T-helper 17 cell (primary cell): ENCODE measurements at places on chromosomes 11 and 22.

- no peak for DNase-seq
Observed at GRCh38 chr11:124934862-124935547, 842 bp downstream of the HEPACAM start.

GRCh38 chr11:112734207-112734606 lies 227.0 kb upstream of the NCAM1 start:
- DNase-seq: no peak

- no peak for DNase-seq
Observed at GRCh38 chr11:3796801-3797328, 489 bp downstream of the NUP98 start.

GRCh38 chr22:40107244-40107643 lies 70.5 kb upstream of the TNRC6B start:
- no peak for DNase-seq

DNA sequence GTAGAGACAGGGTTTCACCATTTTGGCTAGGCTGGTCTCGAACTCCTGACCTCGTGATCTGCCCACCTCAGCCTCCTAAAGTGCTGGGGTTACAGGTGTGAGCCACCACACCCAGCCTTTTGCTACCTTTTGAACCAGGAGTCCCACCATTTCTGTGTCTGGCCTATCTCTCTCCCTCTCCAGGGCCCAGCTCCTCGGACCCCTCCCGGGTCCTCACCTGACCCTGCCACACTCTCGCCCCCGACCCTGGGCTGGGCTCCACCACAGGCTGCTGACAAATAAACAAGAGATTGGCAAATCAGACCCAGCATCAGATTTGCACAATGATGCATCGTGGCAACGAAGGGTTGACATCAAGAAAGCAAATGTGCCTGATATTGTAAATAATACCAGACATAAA lies 8.8 kb downstream of the KRTAP5-5 start:
- DNase-seq: no peak

DNA sequence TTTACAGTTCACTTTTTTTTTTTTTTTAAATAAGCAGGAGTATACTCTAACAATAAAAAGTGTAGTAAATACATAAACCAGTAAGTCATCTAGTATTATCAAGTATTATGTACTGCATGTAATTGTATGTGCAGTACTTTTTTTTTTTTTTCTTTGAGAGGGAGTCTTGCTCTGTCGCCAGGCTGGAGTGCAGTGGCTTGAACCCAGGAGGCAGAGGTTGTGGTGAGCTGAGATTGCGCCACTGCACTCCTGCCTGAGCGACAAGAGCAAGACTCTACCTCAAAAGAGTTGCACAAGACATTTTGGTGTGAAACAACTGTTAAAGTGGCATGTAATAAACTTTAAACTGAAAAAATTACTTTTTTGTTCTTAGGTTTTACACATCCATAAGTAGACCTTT lies 16.7 kb downstream of the BCL2L13 start:
- no peak for DNase-seq

GRCh38 chr22:25199731-25200520 lies at the start of gene CRYBB3:
Gene CRYBB3, plus strand, starts transcription at chr22:25199858. Its CDS starts 1,539 bp downstream, at chr22:25201397.
- DNase-seq: no peak

- DNase-seq: no peak
Observed at GRCh38 chr22:38305471-38306448, 11.5 kb downstream of the CSNK1E start.

DNA sequence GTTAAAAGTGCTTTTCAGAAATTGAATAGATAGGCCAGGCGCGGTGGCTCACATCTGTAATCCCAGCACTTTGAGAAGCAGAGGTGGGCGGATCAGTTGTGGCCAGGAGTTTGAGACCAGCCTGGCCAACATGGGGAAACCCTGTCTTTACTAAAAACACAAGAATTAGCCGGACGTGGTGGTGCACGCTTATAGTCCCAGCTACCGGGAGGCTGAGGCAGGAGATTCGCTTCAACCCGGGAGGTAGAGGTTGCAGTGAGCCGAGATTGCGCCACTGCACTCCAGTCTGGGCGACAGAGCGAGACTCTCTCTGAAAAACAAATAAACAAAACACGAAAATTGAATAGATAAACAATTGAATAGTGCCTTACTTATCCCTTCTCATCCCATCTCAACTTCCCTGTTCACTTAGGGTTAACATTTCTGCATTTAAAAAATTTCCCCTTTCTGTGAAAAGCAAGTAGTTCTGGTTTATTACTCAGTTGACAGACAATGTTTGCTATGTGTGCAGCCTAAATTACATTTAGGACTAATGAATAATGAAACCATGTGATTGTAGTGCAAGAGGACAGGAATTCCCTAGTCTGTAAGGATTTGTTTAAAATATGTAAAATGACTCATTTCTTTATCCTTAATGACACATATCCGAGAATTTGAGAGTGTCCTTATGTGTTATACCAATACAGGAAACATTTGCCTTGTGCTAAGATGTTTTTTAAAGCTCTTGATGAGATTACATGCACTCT lies 6.0 kb downstream of the RNF169 start:
- DNase-seq: no peak

- DNase-seq: no peak
Observed at GRCh38 chr11:93740031-93740729, 1.1 kb downstream of the TAF1D start.

- DNase-seq: no peak
Observed at GRCh38 chr11:1168721-1169161, 11.0 kb downstream of the MUC5AC start.

GRCh38 chr22:19714312-19715187 lies at the start of gene SEPTIN5:
Gene SEPTIN5, plus strand, starts transcription at chr22:19714503. Its CDS starts 86 bp downstream, at chr22:19714589.
- DNase-seq: no peak

- no peak for DNase-seq
Observed at GRCh38 chr11:124623861-124624525, 1.3 kb downstream of the TBRG1 start.

GRCh38 chr22:19743651-19744050 lies 16.9 kb upstream of the TBX1 start:
- DNase-seq: no peak

- DNase-seq: no peak
Observed at GRCh38 chr22:42158456-42159132, 28.0 kb upstream of the CYP2D6 start.

- no peak for DNase-seq
Observed at GRCh38 chr11:19660076-19660475, 52.6 kb upstream of the NAV2 start.

GRCh38 chr22:46150034-46150654 lies at the start of gene PPARA:
Gene PPARA, plus strand, starts transcription at chr22:46150526. Its CDS starts 47,858 bp downstream, at chr22:46198384.
- DNase-seq: peak; percentile 77

DNA sequence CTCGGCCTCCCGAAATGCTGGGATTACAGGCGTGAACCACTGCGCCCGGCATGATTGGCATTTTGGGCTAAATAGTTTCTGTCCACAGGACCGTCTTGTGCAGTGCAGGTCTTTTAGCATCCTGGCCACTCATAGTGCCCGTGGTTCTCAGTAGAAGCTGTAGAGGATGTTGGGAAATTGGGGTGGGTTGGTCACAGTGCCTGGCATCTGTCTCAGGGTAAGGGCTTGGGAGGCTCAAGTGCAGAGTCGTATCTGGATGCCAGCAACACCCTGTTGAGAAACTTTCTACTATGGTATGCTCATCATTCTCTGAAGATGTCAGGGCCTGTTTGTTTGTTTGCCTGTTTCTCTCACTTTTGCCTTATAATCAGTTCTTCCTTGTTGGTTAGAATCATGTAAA lies 21.9 kb downstream of the UBE2L3 start:
- DNase-seq: no peak

- DNase-seq: no peak
Observed at GRCh38 chr22:49404576-49405241, 423.0 kb downstream of the BRD1 start.

DNA sequence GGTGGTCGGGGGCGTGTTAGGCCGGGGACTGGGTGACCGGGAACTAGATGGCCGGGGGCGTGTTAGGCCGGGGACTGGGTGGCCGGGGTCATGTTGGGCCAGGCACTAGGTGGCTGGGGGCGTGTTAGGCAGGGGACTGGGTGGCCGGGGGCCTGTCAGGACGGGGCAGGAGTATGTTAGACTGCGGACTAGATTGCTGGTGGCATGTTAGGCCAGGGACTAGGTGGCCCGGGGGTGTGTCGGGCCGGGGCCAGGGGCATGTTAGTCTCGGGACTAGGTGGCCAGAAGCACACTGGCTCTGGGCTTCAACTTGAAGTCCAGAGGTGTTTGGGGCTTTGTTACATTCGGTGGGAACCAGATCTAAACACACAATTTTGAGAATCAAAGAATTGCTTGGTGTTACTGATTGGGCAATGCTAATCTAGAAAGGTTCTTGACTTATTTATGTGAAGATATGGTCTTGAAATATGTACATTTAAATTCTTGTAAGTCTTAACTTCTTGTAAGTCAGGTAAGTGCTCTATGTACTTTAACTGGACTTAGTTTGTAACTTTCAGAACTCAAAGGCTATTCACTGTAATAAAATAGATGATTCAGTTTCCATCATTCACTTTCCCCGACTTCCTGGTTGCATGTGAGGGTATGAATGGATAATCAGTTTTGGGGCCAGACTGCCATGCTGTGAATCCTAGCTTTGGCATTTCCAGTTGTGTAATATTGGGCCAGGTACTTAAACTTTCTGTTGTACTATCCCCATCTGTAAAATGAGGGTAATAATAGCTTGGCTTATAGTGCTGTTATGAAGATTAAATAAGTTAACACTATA lies 1.1 kb downstream of the EXT2 start:
- no peak for DNase-seq

DNA sequence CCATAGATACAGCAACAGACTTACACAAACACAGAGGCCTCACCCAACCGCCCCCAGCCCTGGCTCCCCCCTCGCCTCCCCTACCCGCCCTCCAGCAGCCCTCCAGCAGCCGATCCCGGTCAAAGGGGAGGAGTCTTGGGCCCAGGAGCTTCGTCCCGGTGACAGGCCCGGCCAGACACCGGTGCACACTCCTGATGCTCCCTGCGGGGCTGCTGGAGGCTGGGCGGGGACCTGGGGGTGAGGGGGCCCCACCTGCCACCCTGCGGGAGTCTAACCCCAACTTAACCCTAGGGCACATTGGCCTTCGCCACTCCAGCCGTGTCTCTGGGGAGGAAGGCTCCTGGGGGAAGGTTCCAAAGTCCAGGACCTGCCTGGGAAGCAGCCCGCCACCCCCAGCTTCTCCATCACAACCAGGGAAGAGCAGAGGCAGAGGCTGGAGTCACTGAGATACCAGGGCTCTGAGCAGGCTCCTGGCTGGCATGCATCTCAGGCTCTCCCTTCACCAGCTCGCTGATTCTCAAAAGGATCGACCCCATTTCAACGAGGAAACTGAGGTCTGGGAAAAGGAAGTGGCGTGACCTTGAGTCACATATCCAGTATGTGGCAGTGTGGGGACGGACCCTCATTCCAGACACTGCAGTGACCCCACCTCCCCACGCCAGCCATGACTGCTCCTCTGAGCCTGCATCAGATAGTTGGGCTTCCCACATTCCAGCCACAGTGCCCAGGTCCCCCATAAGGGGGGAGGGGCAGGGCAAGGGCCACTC lies 14.4 kb downstream of the BCL9L start:
- DNase-seq: no peak

DNA sequence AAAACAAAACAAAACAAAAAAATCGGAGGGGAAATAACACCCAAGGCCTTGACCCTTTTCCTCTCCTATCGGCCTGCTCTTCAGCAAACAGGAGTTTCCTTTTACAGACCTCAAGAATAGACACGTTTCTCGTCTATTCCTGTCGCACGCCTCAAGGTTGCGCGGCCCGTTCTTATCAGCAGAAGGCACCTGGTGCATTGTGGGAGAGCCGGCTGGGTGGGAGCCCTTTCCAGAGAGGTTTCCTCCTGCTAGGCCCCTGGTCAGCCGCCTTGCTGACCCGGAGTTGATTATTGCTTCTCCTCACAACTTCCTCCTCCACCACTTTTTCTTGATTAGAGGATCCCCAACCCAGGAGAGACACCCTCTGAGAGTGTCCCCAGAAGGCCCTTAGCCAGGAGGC lies 497.3 kb downstream of the MIAT start:
- DNase-seq: no peak

GRCh38 chr11:96456111-96456510 lies 66.3 kb downstream of the JRKL start:
- no peak for DNase-seq

- DNase-seq: no peak
Observed at GRCh38 chr11:62444236-62444833, 25.5 kb downstream of the SCGB1A1 start.
